ENCODE measurements at places on chromosomes 1 and 21.

- peak; percentile 43 for DNase-seq
Observed at GRCh38 chr1:17632541-17633184, 93.2 kb downstream of the ARHGEF10L start.

DNA sequence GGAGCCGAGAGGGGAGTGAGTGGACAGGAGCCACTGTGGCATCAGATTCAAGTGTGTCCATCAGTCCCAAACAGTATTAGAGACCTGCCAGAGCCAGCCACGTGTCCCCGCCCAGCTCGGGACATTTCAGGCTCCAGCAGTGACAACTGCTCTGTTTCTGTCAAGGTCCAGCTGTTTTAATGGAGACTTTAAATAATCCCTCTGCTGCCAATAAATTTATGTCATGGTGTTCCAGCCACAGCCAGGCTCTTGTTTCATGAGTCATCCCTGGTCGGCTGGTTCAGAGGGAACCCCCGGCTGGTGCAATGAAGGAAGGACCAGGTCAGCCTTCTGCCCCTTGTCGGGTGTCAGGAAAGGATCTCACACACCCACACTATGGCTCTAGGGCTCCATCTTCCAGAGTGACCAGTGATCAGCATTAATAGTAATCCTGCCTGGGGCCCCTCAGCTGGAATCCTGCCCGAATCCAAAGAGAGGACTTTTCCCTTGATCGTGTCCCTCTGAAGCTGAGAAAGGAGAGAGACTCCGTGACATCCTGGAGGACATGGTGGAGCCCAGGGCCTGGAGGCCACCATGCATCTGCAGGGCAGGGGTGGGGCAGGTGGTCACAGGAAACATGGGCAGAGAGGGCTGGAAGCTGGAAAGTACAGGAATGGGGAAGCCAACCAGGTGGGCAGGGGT is 197.3 kb downstream of the MATN1 start:
- DNase-seq = peak; percentile 82

DNA sequence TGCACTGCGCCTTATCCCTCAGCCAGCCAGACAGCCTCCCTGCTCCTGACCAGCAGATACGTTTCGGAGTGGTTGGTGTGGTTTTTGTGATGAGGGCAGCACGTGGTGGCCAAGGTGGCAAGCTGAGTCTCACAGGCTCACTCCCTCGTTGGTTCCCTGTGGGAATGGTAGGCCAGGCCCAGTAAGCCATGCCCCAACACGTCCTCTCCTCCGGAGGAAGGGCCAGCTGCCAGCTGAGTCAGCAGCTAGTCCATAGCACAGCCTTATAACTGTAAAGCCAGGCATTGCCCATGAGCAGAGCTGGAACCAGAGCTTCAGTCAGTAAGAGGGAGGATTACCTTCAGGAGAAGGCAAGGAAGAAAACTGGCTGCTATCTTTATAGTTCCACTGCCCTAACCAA is 29.5 kb downstream of the SZRD1 start:
- DNase-seq = peak; percentile 64

DNA sequence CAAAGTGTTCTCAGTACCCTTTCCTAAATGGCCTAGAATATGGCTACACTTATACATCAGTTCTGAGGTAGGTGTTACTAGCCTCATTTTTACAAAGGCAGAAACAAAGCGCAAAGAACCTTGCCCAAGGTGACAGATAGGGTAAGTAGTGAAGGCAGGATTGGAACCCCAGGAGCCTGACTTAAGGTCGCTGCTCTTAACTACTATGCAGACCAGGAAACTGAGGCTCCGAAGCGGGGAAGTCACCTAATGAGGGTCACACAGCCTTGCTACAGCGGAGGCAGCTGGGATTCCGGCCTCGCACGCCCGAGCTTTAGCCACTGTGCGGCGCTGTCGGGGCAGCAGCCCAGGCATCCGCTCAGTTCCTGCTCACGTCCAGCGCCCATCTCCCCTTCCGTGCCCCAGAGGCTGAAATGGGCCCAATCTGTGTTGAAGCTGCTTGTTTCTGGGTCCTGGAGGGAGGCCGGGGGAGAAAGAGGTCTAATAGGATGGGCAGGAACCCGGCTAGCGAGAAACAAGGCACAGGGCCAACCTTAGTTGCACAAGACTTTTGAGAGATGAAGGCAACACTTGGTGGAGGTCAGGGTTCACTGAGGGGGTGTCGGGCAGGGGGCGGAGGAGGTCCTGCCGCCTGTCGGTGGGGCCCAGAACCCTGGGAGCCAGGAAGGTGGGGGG is 1.4 kb upstream of the FOXD2 start:
- peak; percentile 67 for DNase-seq

- DNase-seq = no peak
Observed at GRCh38 chr1:111369177-111369576, 58.4 kb downstream of the OVGP1 start.

DNA sequence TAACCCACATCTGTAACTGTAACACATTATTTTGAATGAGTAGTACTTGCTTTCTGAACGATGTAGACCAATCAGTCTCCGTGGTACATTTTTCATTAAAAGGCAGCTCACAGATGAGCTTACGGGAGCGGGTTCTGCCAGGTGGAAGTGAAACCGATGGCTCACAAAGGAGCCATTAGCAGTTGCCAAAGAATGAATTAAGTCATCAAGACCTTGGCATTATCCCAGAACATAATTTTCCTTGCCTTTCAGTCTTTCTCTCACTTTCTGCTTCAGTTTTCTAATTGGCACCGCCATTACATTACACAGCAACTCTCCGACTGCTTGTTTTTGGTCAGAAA is 33.5 kb upstream of the UTS2 start:
- DNase-seq = no peak

DNA sequence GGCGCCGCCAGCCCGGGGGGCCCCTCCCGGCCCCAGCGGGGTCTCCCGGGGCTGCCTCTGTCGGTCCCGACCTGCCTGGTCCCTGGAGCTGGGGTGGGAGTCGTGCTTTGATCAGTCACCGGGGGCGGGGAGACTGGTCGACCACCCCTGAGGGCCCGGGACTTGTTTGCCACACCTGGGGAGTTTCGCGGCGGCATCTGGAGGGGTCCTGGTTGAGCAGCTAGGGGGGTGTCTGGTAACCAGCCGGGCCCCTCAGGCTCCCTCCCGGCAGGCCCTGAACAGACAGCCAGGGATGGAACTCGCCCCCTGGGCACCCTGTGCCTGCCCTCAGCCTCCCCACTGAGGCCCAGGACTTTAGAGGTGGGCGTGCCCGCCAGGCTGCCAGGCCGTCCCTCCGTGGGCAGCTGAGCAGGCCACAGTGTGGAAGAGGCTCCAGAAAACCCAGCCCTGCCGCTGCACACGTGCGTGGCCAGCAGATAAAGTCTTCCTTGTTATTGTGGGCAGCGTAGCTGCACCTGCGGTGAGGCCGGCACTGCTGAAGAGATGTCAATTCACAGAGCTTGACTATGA is 13.3 kb upstream of the SAMD11 start:
- DNase-seq = no peak

DNA sequence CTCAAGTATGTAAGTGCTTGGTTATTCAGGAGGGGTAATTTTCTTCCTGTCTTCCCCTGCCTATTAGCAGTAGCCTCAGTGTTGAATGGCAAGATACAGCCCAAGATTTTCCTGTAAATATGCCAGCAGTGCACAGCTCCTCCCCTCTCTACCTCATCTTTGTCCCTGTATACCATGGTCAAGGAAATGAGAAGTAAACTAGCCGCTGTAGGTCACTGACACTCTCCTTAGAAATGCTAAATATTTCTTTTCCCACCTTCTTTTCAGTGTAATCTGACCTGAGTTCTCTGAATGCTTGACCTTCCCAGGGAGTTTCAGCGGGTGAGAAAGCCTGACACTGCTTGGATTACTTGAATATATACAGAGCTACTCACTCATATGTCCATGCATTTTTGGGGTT is 84.1 kb upstream of the ZNF326 start:
- peak; percentile 88 for DNase-seq
